Astrocyte of the cerebellum (primary cell): ENCODE measurements at places on chromosomes 11 and 22.

GRCh38 chr11:39011797-39012196, 2413.8 kb upstream of the RAG2 start:
- no peak for DNase-seq

DNA sequence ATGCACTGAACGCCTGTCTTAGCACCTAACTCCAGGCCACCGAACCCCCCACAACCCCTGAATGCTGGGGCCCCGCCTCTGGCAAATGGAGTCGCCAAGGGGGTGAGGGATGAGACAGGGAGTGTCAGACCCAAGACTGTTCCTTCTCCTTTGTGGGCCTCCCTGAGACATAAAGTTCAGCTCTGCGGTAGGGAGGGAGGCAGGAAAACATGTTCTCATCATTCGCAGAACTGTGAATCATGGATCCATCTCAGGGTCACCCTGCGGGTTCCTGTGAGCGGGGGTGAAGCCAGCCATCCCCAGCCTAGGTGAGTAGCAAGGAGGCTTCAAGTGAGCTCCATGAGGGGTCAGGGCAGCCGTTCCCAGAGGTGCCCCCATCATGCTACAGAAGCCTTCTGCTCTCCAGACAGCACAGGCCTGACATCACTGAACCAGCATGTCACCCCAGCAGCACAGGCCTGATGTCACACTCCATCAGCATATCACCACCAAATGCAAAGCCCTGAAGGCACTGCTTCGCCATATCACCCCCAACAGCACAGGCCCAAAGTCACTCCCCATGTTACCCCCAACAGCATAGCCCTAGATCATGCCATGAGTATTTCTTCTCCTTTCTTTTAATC, 27.2 kb downstream of the TMPRSS6 start:
- no peak for DNase-seq

GRCh38 chr11:44094260-44094868, 1.1 kb upstream of the EXT2 start:
- peak; percentile 73 for DNase-seq

DNA sequence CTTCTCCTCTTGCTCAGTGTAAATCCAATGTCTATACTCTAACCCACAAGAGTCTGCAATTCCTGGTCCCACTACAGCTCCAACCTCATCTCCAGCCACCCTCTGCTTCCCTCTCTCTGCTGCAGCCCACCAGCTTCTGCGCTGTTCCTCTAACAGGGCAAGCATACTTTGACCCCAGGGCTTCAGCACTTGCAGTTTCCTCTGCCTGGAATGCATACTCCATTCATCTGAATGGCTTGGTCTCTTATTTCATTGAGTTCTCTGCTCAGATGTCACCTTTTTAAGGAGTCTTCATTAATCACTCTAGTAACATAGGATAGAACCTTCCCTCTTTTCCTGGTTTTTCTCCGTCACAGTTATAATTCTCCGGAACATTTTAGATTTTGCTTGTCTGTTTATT, 141.6 kb downstream of the BUD13 start:
- no peak for DNase-seq

DNA sequence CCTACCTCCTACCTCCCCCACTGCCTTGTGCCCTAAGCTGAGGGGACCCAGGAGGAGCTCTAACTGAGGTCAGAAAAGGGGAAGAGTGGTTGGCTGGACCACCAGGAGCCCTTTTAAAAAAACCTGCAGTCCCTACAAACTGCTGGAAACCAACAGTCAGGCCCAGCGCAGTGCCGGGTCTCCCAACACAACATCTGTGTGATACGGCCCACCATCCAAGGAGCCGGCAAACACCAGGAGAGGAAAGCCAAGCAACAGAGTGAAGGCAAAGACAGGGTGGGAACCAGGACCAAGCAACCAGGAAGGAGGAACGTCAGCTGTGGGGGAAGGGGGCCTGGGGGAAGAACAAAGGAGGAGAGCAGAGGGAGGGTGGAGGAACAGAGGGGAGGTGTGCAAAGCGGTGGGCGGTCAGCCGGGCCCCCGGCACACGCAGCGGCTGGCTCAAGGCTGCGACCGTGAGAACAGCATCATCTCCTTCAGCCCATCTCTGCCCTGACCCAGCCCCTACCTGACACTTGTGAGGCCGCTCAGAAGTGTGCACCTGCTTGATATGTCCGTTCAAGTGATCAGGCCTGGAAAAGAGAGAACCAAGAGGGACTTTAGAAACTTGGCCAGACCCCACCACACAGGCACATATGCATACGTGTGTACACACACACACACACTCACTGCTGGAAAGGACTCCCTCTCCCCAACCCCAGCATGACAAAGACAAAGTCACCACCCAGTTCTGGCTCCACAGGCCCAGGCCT, 3.6 kb downstream of the PATZ1 start:
- no peak for DNase-seq

- no peak for DNase-seq
These were observed 5.7 kb downstream of the SYT13 start for GRCh38 chr11:45280449-45280848.

DNA sequence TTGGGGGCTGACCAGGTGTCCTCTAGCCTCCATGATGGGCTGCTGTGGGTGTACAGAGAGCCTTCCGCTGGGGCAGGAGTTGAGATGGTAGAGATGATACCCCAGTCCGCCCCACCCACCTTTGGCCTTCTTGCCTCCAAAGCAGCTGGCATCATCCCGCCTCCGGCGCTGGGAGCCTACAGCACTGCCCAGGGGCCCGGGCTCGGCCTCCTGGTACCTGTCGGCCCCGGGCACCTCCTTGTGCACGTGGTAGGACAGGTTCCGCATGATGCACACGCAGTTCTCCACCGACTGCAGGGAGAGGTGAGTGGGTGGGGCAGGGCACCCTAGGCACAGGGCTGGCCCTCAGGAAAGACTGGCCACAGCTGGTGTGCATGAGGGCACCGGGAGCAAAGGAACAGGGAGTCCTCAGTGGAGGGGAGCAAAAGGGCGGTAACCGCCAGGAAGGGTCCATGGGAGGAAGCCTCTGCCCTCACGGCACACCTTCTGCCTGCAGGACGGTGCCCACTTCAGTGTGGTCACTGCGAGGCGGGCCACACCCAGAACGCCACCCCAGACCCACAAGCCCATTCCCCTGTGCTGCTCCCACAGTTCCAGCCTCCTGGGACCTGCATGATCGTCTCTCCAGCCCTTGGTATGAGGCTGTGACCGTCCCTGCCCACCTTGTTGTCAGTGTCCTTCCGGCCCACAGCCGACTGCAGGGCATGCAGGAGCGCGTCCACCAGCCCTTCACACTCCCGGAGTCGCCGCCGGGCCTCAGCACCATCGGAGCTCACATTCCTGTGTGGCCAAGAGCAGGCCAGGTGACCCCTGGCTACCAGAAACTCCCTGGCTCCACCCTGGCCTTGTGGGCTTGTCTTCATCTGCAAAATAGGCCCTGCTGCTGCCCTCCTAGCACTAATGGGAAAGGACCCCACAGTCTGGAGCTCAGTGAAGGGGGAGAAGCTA, 36.0 kb upstream of the TXNRD2 start:
- no peak for DNase-seq

DNA sequence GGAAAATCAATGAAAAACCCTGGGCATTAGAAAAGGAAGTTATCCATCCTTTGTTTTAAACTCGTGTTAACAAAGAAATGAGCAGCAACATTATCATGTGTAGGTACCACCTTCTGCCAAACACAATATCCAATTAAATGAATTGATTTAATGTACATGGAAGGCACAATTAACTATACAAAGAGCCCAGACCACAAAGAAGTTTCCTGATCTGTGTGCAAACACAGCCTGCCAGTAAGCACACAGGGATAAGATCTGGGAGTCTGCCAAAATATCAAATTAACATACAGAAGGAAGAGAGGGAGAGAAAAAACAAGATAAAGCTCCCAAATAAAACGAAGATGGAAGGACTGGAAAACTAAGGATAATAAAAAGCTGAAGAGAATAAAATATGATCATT, 54.1 kb upstream of the SLC25A1 start:
- no peak for DNase-seq

GRCh38 chr11:134561331-134561720, 149.3 kb upstream of the B3GAT1 start:
- no peak for DNase-seq

GRCh38 chr11:19803506-19803998, 90.9 kb downstream of the NAV2 start:
- no peak for DNase-seq

GRCh38 chr11:46338988-46339666, 8.1 kb upstream of the DGKZ start:
- DNase-seq = no peak

DNA sequence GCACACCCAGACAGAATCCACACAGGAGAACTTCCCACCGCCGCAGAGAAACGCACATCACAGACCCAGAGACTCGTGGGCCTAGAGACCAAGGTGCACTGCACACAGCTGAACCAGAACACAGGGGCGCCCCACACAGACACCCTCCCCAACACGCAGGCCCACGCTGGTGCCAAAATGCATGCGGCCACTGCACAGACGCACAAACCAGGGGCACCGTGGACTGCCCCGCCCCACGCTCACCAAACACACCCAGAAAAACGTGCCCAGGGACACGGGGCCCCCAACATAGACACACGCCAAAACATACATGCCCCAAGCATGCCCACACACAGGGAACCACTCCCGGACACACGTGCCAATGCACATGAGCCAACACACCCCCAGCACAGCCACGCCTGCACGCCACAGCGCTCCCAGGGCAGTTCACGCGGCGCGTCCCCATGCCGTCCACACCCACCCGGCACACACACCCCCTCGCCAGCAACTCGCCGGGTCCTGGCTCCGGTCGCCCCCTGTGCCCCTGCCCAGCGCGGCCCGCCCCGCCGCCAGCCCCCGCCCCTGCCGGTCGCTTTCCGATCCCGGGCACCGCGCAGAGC, 7.8 kb downstream of the ELFN2 start:
- no peak for DNase-seq

- no peak for DNase-seq
These were observed 13.5 kb upstream of the PTS start for GRCh38 chr11:112212710-112213109.

- peak; percentile 1 for DNase-seq
These were observed 37.8 kb downstream of the SCN3B start for GRCh38 chr11:123616505-123617198.

DNA sequence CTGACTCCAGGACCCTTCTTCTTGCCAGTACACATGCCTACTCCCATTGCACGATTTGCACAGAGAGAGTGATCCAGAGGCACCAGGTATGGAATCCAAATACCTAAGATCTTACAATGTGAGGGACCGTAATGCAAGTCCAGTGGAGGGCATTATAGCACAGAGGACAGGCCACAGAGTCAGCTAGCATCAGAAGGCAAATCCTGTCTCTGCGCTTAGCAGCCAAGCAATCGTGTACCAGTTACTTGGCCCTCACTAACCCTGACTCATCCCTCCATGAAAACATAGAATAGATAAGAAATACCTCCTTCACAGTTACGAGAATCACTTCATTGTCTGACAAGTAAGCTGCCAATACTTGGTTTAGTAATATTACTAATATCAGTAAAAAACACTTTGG, 69.7 kb upstream of the SLC6A5 start:
- no peak for DNase-seq

- DNase-seq = no peak
These were observed 78.7 kb downstream of the BDNF start for GRCh38 chr11:27621405-27622161.

GRCh38 chr11:118084247-118084646, 2.5 kb downstream of the SMIM35 start:
- no peak for DNase-seq

DNA sequence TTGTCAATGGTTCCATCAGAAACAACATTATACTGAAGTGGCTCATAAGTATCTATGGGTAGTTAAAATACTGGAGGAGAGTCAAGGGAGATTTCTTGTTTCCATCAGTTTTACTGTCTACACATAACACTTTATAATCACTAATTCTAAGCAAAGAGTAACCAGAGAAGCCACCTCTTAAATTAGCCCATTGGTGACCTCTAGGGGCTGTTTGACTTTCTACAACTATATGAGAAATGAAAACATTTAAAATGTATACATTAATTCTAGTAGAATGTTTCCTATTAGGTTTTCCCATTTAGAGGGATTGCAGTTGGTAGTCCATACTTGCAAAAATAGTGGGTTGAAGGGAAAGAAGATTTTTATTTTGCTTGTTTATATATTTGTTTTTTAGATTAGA, 504.3 kb downstream of the FAM181B start:
- peak; percentile 27 for DNase-seq

DNA sequence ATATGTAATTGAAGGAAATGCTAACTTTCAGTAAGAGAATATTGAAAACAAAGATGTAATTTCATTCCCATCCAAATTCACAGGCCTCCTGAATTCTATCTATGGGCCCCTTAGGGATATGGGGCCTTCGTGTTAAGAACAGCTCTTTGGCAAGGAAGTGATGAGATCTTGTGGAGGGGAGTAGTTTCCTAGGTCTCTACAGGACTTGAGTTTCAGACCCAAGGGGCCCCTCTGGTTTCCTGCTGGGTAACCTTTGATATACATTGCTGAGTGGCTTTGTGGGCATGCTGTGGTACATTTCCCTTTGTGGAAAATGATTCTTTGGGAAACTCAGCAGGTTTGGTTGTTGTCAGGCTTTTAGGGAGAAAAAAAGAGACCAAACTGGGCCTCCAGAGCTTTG, 6.2 kb downstream of the STIM1 start:
- DNase-seq = no peak

DNA sequence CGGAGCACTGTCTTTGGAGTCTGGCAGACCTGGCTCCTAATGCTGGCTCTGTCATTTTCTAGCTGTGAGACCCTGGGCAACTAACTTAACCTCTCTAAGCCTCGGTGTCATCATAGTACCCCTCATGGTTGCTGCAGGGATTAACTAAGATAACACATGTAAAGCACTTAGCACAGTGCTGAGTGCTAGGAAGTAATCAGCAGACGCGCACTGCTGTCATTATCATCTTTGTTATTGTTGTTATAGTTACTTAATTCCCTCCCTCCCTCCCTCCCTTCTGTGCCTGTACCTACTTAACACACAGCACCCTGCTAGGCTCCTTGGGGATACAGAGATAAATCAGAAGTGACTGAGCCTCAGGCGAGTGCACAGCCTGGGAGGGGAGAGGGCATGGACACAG, 104.7 kb upstream of the PITPNB start:
- DNase-seq = no peak

DNA sequence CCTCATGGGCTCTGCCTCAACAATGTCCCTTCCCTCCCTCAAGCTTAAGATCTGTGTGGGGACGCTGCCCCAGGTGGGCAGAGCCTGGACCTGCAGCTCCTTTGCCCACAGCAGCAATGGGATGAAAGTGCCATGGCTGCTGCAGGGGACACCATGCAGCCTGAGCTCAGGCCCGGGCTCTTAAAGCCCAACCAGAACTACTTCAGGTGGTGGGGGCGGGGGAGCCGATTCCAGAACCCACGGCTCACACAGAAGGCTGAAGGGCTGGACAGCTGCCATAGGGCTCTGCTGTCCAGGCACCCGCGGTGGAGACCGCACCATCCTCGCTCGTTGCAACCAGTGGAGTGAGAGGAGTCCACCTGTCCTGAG, 12.5 kb downstream of the CHID1 start:
- no peak for DNase-seq

GRCh38 chr11:22337596-22338485, at the start of gene SLC17A6:
Gene SLC17A6 (plus strand): TSS chr11:22338381. CDS start chr11:22338534, 153 bp downstream.
- DNase-seq = peak; percentile 13

GRCh38 chr22:49623715-49624114, 204.0 kb downstream of the BRD1 start:
- no peak for DNase-seq

- DNase-seq = no peak
These were observed 14.3 kb downstream of the POLR2F start for GRCh38 chr22:37967637-37968451.

GRCh38 chr22:47446331-47446730, 683.9 kb downstream of the TBC1D22A start:
- no peak for DNase-seq
